Islet precursor cell (in vitro differentiated cells): ENCODE measurements at places on chromosomes 12 and 14.

GRCh38 chr14:85342858-85343607 is 186.9 kb upstream of the FLRT2 start:
- no peak for DNase-seq

GRCh38 chr14:67766035-67766680 is 50.2 kb downstream of the ZFYVE26 start:
- DNase-seq, result no peak

- peak; percentile 74 for DNase-seq
Observed at GRCh38 chr14:25237845-25238244, 187.9 kb upstream of the STXBP6 start.

DNA sequence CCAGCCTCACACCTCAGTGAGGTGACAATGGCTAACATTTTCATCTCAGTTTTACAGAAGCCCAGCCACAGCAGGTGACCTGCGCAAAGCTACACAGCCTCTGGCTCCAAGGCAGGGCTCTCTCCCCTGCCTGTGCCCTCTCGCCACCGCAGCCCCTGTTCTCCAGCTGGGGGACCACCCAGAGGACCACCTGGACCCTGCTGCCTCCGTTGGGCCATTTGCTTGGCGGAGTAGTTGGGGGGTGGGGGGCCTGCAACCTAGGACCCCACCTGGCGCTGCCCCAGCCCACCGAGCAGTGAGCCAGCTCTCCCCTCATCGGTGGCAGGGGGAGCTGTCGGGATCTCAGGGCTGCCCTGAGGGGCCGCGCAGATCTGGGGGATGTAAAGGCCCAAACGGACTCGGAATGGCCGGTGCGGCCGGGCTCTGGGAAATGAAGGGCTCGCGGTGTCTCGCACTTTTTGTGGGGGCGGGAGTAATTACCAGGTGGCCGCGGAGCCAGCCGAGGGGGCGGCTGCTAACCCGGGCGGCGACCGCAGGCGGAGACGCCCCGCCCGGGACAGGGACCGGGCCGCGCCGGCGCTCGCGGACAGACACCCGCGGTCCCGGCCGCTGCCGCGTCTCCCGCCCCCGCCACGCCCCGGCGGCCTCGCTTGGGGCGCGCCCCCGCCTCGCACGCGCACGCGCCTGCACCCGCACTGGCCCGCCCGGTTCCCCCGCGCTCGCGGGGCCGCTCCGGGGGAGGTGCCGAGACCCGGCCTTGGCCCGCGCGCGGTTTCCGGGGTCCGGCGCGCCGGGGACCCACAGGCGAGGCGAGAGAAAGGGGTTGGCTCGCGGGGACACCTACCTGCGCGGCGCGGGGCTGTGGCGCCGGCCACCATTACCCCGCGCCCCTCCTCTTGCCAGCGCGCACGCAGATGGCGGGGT is 8.6 kb upstream of the GPR68 start:
- DNase-seq, result peak; percentile 72

DNA sequence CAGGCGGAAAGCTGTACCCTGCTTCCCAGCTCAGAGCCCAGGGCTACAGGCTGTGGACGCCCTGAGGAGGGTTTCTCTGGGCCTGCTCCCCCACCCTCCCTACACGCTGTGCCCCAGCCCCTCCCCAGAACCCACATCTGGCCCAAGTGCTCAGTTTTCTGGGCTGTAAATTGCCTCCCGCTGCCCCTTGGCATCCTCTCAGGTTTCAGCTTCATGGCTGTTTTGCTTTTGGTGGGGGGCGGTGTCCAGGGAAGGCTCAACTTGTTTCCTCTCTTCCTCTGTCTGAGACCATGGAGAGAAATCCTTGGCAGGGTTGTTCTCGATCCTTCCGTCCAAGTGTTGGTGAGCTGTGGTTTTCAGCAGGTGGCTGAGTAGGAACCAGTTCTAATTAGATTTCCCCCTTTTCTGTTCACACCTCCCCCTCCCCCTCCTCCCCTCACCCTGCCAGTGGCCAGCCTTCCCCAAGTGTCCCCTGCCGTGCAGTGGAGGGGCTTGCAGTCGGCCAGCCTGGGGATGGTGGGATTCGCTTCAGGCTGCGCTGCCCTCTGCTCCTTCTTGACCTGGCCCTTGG is 61.8 kb downstream of the TSPAN9 start:
- no peak for DNase-seq

DNA sequence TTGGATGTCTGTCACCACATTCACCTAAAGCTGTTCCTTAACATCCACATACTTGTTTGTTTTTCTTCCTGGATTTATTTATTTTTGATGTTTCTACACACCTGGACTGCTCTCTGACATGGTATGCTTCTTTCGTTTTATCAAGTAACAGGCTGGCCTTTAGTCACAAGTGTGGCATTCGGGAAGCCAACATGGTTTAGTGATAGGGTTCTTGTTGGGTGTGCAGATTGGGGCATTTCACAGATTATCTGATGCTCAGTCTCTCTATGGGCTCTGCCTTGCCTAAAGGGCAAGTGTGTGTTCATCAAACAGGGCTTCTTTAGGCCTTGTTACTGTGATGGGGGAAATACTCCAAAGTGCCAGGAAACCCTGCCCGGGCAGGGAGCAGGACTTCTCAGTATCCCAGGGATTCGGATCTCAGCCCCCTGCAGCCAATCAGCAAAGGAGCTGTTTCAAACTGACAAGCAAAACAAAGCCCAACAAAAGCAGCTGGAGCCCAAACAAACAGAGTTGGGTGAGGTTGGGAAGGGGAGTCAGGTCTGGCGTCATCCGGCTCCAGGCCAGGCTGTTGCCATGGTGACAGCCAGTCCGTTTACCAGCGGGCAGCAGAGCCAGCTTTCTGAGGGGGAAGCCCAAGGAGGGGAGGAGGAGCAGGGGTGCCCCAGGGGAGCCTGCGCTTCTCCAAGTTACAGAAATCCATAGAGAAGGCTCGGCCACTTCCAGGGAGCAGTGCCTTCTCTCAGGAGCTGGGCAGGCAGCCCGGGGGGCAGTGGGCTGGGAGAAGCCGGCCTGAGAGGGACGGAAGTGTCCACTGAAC is 31.9 kb downstream of the FOS start:
- DNase-seq, result peak; percentile 89

DNA sequence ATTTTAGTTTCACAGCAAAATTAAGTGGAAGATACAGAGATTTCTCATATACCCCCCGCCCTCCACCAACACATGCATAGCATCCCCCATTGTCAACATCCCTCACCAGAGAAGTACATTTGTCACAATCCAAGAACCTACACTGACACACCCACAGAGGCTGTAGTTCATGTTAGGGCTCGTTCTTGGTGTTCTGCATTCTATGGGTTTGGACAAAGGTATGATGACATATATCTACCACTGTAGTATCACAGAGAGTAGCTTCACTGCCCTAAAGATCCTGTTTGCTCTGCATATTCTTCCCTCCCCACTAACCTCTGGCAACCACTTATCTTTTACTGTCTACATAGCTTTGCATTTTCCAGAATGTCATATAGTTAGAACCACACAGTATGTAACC is 444.6 kb upstream of the DCN start:
- no peak for DNase-seq

GRCh38 chr14:96095581-96096476 is 56.7 kb downstream of the C14orf132 start:
- DNase-seq, result peak; percentile 49

DNA sequence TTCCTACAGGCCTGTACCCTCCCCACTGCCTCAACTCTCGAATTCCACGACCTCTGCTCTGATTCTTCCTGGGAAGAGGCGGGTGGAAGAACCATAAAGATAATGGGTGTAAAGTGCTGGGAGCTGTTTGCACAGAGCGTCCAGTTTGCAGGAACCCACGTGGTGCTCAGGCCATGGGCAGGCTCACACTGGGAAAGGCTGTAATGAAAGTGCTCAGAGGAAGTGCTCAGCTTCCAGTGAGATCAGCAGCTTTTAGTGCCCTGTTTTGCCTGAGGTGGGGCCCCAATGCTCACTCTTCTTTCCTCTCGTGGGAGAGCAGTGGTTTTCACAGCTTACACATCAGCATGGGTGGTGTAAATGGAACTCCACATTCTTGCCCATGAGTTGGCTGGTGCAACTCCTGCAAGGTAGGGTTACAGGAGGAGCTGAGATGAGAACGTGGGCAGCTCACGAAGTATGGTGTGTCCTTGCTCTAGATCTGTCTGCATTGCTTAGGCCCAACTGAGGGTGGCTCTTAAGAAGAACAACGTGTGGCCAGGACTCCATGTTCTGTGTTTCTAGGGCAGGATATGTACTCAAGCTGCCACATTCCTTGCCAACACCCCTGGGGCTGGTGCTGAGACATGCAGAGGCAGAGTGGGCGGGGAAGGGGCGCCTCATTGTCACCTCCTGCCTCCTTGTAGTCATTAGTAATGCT is 2.9 kb downstream of the TMEM63C start:
- no peak for DNase-seq

GRCh38 chr14:62914025-62914424 is 131.2 kb downstream of the KCNH5 start:
- DNase-seq, result no peak

DNA sequence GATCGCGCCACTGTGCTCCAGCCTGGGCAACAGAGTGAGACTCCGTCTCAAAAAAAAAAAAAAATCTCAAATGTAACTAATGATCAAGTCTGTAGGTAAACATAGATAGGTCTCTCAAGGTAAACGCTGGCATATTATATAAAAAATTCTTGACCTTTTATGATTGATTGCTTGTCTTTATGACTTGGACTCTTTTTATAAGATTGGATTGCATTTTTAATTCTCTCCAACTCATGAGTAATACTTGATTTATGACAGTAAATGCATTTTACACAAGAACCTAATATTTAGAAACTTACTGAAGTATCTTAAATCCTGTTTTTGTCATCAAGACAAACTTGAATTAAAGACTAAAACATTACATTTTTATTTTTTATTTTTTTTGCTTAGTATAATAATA is 16.1 kb downstream of the ARF6 start:
- no peak for DNase-seq
